ENCODE measurements at places on chromosomes 3 and 15.
A peak's percentile ranks its signal among the peaks of the same experiment; 100 is the strongest.

DNA sequence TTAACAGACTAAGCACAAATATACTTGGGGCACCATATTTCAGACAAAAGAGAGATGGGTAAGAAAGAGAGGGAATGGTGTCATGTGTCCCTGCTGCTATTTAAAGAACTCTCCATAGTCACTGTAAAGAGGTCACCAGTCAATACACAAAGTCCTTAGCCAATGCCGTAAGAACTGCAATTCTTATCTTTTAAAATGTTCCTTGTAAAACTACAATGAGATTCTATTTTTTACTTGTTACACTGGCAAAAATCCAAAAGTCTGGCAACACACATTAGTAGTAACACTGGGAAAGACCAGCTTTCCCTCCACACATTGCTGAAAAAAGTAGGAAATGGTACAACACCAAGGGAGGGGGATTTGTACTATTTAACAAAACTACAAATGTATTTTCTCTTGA, 189.4 kb downstream of the TBC1D5 start:
- no peak for DNase-seq

DNA sequence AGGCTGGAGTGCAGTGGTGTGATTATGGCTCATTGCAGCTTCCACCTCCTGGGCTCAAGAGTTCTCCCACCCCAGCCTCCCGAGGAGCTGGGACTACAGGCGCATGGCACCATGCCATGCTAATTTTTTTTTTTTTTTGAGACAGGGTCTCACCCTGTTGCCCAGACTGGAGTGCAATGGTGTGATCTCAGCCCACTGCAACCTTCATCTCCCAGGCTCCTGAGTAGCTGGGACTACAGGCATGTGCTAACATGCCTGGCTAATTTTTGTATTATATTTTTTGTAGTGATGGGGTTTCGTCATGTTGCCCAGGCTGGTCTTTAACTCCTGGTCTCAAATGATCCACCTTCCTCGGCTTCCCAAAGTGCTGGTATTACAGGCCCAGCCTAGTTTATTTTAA, 4.0 kb downstream of the TEX9 start:
- DNase-seq: no peak

DNA sequence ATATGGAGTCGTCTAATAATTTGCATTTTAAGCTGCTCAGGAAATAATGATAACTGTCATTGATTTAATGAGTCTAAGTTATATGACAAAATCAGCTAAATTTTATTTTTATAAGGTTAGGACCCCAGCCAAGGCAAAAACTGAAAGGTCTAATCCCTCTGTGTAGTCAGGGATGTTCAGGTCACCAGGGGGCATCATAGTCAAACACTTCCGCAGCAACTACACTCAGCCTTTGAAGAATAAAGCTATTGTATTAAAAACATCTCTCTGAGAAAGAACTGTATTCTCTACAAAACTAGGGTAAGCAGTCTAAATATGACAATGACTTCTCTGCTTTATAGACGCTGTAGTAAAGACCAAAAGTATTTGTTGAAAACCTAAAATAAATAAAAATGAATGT, 15.0 kb downstream of the INTS14 start:
- DNase-seq: no peak

- no peak for DNase-seq
Observed at GRCh38 chr3:3241596-3241995, 62.1 kb upstream of the CRBN start.

DNA sequence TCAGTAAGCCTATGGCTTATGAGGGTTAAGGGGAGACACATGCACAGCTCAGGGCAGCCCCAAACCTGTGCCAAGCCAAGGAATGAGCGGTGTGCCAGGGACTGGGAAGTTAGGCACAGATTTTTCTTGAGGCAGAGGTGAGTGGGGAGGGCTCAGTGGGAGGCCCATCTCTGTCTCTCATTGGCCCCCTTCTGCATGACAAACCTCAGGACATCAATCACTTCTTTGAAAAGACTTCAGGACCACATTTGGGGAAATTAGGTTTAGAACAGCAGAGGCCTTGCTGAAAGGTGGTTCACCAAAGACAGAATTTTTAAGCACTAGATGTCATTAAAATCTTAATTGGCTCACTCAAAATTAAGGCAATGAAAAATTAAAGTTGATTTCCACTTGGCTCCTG, 57.2 kb downstream of the RAB11A start:
- no peak for DNase-seq

GRCh38 chr3:44429459-44429858, 48.0 kb downstream of the ZNF445 start:
- no peak for DNase-seq

DNA sequence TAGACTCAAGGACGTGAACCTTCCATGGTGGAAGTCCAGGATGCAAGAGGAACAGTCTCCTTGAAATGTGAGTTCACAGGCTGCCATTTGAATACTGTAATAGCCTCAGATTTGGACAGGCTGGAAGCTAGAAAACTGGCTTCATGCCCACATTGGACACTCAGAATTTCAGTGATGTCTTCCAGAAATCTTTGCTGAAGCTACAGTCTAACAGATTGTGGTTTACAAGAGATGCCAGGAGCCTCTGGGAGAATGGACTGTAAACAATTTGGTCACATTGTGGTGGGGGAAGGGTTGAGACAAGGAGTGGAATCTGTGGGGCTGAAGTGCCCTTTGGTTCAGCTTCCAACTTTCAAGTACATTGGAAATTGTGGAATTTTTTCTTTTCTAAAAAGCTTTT, 252.0 kb upstream of the PROK2 start:
- DNase-seq: no peak

GRCh38 chr3:141629976-141630375, 108.1 kb upstream of the RNF7 start:
- no peak for DNase-seq

DNA sequence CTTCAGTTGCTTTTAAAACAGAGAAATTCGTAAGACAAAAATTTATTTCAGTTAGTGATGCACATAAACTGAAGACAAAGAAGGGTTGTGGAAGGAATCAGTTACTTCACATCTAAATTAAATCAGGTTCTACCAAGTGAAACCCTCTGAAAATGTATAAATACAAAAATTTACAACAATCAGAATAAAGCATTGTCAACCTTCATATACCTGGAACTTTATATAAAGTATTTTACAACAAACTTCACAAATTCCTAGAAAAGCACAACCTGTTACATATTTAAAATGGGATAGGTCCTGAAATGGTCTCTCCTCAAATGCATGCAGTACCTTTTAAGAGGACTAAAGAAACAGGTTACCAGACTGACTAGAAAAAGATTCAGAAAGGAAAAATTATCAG, 26.9 kb downstream of the ATOSA start:
- no peak for DNase-seq

- DNase-seq: no peak
Observed at GRCh38 chr15:78146425-78147154, 2.6 kb upstream of the IDH3A start.

DNA sequence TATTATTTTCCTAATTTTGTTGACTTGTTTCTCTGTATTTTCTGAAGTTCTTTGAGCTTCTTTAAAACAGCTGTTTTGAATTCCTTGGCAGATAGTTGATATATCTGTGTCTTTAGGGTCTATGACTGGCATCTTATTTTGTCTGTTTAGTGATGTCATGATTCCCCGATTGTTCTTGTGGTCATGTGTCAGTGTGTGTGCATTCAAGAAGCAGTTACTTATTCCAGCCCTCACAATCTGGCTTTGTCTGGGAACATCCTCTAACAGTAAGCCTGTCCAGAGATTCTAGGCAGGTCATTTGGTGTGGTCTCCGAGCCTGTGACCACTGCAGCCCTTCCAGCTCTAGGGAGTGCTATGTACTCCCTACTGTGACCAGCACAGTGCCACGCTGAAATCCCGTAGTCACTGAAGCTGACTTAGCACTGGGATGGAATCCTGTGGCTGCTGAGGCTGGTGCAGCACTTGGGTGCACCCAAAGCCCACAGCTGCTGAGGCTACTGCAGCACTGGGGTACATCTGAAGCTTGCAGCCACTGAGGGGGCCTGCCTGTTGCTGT, 6.7 kb downstream of the LNP1 start:
- DNase-seq: no peak

GRCh38 chr3:38907426-38907825, 91.4 kb upstream of the SCN10A start:
- no peak for DNase-seq

DNA sequence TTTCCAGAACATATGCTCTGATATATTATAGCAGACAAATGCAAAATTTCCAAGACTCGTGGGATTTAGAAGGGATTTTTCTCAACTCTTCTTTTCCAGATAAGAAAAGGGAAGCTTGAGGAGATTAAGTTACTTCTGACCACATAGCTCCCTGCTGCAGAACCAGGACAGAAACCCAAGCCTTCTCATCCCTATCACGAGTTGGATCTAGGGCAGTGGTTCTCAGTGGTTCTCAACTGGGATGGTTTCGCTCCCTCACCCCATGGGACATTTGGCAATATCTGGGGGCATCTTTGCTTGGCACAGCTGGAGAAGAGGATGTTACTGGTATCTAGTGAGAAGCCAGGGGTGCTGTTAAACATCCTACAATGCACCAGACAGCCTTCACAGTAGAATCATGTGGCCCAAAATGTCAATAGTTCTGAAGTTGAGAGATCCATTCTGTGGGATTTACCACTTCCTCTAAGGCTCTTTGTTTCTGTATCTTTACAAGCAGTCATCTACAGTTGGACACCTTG, 64.2 kb downstream of the LIPC start:
- peak; percentile 72 for DNase-seq

- no peak for DNase-seq
Observed at GRCh38 chr3:55750525-55750924, 263.4 kb upstream of the WNT5A start.

- DNase-seq: no peak
Observed at GRCh38 chr3:127443581-127444375, 146.8 kb downstream of the TPRA1 start.

- no peak for DNase-seq
Observed at GRCh38 chr3:87761341-87761740, 297.5 kb downstream of the CGGBP1 start.

- no peak for DNase-seq
Observed at GRCh38 chr3:95289295-95289694, 1226.4 kb downstream of the NSUN3 start.

GRCh38 chr3:59812237-59813147, 762.7 kb upstream of the CFAP20DC start:
- no peak for DNase-seq

- DNase-seq: no peak
Observed at GRCh38 chr15:93029214-93029835, 59.7 kb downstream of the RGMA start.

DNA sequence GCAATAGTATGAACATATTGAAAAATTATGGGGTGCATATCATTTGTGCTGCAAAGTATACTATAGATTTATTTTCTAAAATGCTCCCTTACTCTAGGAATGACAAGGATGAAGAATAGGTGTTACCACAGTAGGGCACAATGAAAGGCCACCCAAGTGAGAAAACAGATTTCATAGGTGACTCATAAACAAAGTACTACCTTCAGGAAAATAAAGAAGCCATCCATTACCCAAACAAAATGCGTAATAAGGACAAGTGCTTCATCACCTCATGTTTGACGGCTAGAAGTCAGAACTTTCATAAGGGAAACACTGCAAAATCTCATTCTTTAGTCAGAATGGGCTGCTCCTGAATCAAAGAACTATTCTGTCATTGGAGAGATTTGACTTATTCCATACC, 116.6 kb downstream of the MFSD1 start:
- no peak for DNase-seq

DNA sequence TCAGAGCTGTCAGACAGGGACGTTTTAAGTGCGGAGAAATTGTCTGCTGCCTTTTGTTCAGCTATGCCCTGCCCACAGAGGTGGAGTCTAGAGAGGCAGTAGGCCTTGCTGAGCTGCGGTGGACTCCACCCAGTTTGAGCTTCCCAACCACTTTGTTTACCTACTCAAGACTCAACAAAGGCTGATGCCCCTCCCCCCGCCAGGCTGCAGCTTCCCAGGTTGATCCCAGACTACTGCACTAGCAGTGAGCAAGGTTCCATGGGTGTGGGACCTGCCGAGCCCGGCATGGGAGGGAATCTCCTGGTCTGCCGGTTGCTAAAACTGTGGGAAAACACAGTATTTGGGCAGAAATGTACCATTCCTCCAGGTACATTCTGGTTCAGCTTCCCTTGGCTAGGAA, 282.1 kb downstream of the VGLL3 start:
- no peak for DNase-seq

GRCh38 chr3:11480663-11481298, 162.9 kb downstream of the VGLL4 start:
- no peak for DNase-seq

DNA sequence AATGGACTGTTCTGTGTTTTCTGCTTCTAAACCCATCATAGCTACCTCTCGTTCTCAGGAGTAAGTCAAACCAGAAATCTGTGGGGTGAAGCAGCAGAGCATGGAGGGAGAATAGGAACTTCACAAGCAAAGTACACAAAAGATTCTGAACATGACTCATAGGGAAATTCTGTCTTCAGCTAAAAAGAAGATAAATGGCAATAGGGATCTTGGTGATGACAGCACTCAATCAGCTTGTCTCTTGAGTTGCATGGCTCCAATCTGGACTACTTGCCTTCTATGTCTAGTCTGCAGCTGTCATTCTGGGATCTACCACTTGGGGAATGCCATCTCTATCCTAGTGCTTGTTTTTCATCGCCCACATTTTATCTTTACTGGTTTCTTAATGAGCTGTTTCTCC, 13.5 kb upstream of the GRAMD1C start:
- no peak for DNase-seq

- DNase-seq: no peak
Observed at GRCh38 chr3:53856964-53857363, 10.6 kb downstream of the IL17RB start.

GRCh38 chr3:196645096-196645495, 5.6 kb downstream of the NRROS start:
- no peak for DNase-seq

DNA sequence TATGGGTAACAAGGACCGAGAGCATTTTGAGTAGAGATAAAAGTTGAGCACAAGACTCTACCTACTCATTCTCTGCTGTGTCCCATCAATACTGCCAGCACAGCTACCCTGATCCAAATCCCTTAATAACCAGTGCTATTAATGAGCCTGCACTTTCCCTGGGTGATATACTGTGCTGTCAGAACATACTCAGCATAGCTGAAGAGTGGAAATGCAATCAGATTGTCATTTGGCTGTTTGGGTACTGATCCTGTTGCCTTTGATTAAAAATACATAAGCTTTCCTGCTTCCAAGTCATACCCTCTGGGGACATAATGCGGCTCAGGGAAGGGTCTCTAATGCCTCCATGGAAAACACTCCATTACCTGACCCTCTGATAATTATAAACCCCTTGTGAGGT, 917.5 kb downstream of the SQOR start:
- no peak for DNase-seq

DNA sequence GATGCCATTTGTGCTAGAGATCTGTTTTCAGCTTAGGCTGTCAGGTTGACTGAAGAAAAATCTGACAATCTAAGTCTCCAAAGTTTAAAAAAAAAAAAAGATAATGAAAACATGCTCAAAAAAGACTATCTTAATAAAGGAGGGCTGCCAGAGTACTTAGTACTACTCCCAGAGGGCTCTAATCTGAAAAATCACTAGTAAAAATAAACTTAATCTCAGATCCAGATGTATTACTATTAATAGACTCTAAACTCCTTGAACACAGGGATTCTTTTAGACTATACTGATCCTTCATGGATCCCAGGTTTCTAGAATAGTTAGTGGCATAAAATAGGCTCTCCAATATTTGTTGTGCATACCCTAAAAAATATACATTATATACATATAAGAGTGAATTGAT, 34.0 kb downstream of the TOPBP1 start:
- DNase-seq: no peak
